Omental fat pad (tissue), 4 donors: ENCODE measurements at places on chromosomes 7 and 10. TPM values are rescaled to one million over a fixed set of nuclear protein-coding genes. Genes with fewer than 3 reads are reported as not detected.

DNA sequence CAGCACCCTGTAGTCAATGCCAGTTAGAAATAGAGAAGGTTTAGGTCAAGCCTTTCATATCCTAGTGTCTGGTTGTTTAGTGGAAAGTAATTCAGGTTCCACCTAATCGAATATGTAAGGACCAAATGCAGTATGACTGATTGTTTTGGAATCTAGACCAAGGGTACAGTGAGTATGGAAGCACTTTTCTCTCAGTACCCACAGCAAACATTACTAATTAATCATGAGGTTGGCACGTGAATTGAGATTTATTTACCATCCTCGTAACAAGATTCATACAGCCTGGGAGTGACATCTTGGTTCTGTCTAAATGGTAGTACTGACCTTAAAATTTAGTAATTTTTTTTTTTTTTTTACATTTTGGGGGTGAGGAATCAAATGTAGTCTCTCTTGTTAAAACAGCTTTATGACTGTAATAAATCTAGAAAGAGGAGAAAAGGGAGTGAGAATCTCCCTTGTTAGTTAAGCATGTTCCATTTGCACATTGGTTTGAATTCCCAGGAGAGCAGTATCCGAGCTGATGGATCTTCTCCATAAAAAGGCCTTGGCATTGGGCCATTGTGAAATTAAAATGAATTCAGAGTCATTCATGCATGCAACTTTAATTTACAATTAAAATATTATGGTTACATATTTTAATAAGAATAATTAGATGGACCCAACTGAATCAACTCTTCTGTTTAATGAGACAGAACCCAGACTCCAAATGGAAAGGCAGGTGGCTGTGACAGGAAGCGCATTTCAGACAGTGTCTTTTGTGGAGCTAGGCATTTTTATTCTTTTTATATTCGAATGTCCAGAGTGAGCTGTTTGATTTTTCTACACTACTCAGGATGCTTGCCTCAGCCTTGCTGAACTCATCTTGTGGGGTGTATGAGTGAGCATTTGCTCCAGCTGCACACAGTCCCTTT lies 57.6 kb downstream of the SNX10 start:
- no peak for DNase-seq

- DNase-seq, result no peak
Observed at GRCh38 chr10:33114451-33114952, 156.5 kb upstream of the ITGB1 start.

- DNase-seq, result no peak
Observed at GRCh38 chr10:79192677-79193003, 123.9 kb downstream of the ZMIZ1 start.

- peak; percentile 40 for DNase-seq
Observed at GRCh38 chr7:30799206-30799975, 28.2 kb downstream of the MINDY4 start.

- no peak for DNase-seq
Observed at GRCh38 chr10:5545778-5546710, 21.3 kb downstream of the CALML3 start.

DNA sequence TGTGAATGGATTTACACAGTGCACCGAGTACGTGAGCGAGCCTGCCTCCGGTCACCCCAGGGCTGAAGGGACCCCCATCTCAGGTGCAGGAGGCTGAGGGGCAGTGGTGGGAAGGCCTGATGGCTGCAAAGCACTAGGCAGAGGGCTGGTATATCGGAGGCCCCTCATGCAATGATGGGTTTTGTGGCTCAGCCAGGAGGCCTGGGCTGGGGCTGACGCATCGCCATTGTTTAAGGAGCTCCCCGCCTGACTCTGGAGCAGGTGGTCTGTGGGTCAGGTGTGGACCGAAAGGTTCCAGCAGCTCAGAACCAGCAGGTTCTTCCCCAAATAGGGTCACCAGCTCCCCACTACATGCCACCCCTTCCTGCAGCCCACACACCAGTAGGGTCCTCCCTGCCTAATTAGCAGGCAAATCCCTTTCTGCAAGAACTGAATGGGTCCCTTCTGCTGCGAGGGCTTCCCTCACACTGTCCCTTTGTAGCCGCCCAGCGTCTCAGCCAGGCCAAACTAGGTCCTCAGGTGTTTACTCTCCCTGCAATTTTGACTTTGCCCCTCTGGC lies 33.0 kb downstream of the OAT start:
- DNase-seq, result no peak

DNA sequence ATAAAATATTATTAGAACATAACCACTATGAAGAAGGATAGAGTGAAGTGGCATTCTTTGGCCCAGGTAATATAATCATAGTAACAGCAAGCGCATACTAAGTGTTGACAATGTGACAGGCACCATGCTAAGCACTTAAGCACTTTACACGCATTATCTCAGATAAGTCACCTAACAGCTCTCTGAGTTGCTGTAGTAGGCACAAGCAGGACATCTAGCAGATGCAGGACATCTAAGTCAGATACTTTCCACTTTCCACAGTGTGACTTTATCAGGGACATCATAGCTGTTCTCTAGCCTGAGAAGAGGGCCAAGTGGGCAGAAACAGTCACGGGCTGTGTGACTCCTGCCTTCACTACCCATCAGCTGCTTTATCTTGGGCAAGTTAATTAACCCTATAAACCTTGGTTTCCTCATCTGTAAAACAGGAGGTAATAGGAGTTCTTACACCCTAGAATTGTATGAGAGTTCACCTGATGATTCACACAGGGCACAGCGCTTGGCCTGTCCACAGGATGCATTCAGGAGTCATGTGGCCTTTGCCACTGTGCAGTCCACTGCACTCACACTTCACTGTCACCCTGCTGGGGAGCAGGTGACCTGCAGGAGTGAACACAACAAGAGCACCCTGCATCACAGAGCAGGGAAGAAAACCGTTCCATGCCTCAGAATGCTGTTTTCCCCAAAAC lies 12.5 kb downstream of the LIPA start:
- DNase-seq, result no peak

DNA sequence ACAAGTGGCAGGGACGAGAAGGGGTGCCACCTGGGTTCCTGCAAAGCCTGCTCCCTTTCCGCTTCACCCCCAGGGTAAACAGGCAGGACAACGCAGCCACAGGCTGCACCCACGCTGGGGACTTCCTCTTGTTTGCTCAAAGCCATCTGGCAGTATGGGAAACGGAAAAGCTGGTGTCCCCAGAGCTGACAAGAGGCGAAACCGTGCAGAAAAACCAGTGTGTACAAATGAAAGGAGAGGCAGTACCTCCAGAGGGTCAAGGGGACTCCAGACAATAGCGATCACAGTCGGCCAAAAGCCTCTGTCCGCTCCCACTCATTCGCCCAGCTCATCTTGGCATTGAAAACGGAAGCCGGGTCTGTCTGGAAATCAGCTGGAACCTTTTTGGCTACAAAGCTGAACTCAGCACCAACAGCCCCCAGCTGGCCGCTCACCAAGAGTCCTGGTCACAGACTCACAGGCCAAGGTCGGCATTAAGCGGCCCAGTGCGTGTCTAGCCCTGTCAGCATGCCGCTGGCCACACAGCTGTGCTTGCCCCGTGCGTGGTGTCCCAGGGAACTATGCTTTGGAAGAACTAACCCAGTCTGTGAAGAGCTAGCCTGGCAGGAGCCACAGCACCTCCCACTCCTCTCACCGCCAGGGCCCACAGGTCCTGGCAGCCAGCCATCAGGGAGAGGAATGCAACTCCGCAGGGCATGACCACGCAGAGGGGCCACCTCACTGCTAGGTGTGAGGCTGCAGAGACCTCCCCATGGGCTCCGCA lies 10.4 kb downstream of the TNS3 start:
- no peak for DNase-seq

- no peak for DNase-seq
Observed at GRCh38 chr10:94299417-94299816, 63.3 kb downstream of the NOC3L start.

GRCh38 chr10:51832652-51833383 lies 133.4 kb upstream of the CSTF2T start:
- no peak for DNase-seq

DNA sequence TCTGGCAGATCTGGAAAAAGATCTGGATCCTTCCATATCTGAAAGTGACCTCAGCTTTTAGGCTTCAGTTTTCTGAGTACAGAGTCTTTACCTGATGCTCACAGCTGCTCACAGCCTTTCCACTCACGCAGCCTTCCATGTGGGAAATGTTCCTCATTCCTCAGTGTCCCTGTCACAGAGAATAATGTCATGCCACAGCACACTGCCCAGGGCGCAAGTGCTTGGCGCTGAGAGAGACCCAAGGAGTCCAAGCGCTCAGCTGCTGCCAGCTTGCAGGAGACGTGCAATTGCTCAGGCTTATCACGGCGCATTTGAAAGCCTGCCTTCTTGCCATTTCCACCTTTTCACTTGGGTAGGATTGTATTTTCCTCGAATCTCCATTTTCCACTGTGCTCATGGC lies 271.9 kb upstream of the MKI67 start:
- no peak for DNase-seq

GRCh38 chr7:154503962-154504550 lies 451.9 kb downstream of the DPP6 start:
- no peak for DNase-seq

GRCh38 chr10:132356621-132357195 lies 24.7 kb downstream of the LRRC27 start:
- DNase-seq, result no peak

DNA sequence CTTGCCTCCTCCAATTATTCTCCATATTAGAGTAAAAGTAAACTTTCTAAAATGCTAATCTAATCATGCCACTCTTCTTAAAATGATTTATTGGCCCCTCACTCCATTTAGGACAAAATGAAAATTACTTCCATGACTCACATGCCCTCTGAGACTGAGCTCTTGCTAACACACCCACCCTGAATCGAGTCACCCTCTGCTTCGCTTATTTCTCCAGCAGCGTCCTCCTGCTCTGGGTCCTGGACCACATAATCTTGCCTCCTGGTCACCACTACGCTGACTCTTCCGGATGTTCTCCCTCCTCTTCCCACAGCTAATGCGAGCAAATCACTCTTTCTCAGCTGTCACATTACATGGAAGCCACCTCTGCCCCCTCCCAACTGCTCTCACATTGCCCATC lies 384.0 kb upstream of the FZD8 start:
- DNase-seq, result no peak

DNA sequence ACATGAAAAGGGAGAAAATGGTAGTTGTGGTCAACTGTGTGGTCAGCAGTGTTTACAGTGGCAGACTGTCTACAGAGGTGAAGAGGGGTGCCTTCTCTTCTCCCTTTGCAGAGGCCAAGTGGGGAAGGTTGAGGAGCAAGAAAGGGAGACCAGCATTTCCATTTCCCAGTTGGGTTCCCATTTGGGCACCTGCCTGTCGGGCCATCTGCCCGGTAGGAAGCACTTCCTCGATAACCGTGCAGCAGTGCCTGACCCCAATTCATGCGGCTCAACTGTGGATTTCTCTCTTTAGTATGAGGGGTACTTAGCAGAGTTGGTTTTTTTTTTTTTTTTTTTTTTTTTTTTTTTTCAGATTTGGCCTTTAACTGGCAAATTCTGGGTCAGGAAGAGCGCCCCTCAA lies 127.0 kb downstream of the CCDC3 start:
- no peak for DNase-seq

- DNase-seq, result no peak
Observed at GRCh38 chr7:90298145-90299038, 22.7 kb downstream of the FAM237B start.

- no peak for DNase-seq
Observed at GRCh38 chr7:37440738-37441385, 7.8 kb downstream of the ELMO1 start.

DNA sequence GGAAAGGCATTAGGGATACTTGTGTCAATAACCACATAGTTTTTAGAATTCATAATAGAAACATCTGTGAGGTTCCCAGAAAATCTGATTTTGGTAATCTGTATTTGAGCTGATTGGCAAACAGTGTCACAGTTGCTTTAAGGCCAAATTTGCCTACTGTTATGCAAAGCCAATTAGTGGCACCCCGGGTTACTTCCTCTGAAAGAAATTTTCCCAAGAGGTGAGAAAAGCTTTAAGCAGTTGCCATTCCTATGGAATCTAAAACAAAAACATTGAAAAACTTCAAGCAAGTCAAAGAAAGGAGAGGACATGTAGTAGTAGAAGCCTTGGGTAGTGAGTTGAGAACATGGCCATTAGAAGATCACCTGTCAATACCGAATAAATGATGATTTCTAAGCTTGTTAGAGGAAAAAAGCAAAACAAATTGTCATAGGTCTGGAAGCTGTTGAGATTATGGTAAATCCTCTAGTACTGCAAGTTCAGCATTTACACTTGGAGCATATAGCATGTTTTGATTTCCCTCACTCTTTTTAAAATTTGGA lies 176.8 kb downstream of the TWIST1 start:
- DNase-seq, result no peak

- DNase-seq, result no peak
Observed at GRCh38 chr7:31126976-31127375, 74.9 kb downstream of the ADCYAP1R1 start.

GRCh38 chr10:118472415-118473304 lies 122.8 kb downstream of the PRLHR start:
- DNase-seq, result no peak

- DNase-seq, result no peak
Observed at GRCh38 chr10:111126077-111126476, 49.2 kb downstream of the ADRA2A start.

DNA sequence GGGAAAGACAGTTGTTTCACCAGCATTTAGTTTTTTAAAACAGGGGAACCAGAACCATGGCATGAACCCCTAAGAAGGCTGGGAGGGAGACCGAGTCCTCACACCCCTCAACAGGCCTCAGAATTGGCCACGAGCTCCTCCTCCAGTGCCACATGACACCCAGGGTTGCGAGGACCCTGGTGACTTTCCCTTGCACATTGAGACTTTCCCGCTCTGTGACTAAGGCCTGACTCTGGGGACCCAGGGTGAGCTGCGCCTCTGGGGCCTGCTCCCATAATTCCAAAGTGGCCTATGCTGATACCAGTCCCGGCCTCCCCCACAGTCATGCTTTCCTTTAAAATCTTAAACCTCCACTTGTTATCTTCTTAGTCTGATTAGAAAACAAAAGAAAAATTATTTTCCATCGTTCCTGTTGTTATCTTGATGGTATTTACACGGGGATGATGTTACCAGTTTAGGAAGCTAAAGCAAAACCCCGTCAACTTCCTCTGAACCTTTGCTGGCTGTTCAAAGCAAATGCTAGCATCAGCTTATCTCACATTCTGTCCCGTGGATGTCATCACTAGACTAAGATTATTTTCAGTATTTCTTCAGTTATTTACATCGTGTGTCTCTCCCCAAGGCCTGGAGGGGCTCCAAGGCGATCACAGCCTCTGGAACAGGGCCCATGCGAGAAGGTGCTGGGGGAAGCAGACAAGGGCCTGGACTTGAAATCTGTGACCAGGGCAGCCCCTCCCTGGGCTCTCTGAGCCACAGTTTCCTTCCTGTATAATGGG lies 42.1 kb downstream of the FAM53B start:
- DNase-seq, result no peak

- DNase-seq, result no peak
Observed at GRCh38 chr7:133165529-133165928, 83.6 kb upstream of the CHCHD3 start.

AQP1 gene
- 685 TPM for total RNA-seq

NPY4R2 gene
- total RNA-seq, result not detected

AKR1C3 gene
- 110 TPM for total RNA-seq

TMEM130 gene
- not detected for total RNA-seq

PYROXD2 gene
- total RNA-seq, result 8.8 TPM

GLRX3 gene
- total RNA-seq, result 54.2 TPM

KAZALD1 gene
- total RNA-seq, result 1.7 TPM

CALML5 gene
- not detected for total RNA-seq

SSC4D gene
- total RNA-seq, result 2.8 TPM

SEMA4G gene
- total RNA-seq, result 1.4 TPM

GHRHR gene
- not detected for total RNA-seq

CCL24 gene
- 2.5 TPM for total RNA-seq

INSYN2A gene
- not detected for total RNA-seq

SPDYE6 gene
- not detected for total RNA-seq

CCL26 gene
- 3.0 TPM for total RNA-seq

OR2A7 gene
- total RNA-seq, result 16.9 TPM

TEX36 gene
- total RNA-seq, result not detected

MUC12 gene
- not detected for total RNA-seq
